Stomach (tissue), 19 donors: ENCODE measurements at places on chromosomes 6 and 20.

GRCh38 chr20:48181261-48181935 is 396.1 kb upstream of the SULF2 start:
- DNase-seq = no peak

DNA sequence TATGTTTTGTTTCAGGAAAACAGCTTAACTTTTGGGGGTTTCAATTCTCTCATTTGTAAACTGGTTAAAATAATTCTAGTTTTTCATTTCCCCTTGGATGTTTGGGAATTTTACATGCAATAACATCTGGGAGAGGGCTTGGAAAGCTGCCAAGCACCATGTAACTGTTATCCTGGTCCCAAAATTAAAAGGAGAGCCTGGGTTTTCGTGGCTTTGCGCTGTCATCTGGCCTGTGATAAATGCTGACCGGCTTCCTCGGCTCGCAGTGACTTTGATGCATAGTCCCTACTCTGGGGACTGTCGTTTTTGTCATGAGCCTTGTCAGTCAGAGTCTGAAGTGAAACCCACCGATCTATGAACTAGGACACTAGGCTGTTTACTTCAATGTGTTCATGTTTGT is 12.2 kb downstream of the SLC35F1 start:
- DNase-seq = no peak

DNA sequence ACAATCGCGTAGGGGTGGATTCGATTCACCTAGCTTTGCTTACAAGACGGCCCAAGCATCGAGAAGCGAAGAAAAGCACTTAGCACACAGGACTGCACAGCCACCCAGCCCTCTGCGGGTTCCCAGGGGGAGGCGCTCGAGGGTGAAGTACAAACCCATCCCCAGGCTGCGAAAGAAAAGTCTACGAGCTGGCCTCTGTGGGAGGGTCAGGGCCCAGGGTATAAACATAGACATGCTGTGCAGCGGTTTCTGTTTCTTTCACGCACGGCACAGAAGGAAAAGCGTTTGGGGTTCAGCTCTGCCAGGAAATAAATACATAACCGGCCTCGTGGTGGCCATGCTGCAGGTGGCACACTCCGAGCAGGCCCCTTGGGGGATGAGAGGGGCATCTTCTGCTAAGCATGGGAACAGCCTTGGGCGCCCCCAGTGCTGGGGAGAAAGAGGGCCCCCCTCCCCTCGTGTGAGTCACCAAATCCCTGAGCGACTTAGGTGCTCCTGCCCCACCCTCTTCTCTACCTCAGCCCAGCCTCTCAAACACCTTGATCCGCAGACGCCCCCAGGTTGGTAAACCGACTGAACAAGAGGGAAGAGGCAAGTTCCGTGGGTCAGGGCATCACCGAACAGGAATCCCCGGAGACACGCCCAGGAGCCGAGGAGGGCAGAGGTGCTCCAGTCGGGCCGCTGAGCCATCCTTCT is 91.6 kb upstream of the RIPOR2 start:
- no peak for DNase-seq

GRCh38 chr20:19929012-19929360 is 88.2 kb upstream of the NAA20 start:
- DNase-seq = no peak

DNA sequence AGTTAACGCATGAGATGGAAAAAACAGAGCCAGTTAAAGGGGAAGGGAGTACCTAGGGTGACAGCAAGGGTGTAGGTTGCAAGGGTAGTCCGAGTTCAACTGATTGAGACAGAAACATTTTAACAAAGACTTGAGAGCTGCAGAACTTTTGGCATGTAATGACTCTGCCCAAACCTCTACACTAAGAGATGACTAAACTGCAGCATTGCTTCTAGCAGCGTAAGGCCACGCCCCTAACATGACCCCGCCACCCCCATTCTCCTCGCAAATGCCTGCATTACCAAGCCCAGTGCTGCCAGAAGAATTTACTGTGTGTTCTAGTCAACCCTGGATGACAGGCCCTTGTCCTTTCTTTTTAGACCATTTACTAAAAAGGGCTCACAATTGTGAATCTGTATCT is 6.3 kb upstream of the HINT3 start:
- no peak for DNase-seq
